ENCODE measurements at places on chromosomes 1 and 21. TPM values are rescaled to one million over a fixed set of nuclear protein-coding genes. Genes with fewer than 3 reads are reported as not detected.

The CRB1 gene
- total RNA-seq, result 27.5 TPM

The CFAP74 gene
- total RNA-seq, result 0.47 TPM

DNA sequence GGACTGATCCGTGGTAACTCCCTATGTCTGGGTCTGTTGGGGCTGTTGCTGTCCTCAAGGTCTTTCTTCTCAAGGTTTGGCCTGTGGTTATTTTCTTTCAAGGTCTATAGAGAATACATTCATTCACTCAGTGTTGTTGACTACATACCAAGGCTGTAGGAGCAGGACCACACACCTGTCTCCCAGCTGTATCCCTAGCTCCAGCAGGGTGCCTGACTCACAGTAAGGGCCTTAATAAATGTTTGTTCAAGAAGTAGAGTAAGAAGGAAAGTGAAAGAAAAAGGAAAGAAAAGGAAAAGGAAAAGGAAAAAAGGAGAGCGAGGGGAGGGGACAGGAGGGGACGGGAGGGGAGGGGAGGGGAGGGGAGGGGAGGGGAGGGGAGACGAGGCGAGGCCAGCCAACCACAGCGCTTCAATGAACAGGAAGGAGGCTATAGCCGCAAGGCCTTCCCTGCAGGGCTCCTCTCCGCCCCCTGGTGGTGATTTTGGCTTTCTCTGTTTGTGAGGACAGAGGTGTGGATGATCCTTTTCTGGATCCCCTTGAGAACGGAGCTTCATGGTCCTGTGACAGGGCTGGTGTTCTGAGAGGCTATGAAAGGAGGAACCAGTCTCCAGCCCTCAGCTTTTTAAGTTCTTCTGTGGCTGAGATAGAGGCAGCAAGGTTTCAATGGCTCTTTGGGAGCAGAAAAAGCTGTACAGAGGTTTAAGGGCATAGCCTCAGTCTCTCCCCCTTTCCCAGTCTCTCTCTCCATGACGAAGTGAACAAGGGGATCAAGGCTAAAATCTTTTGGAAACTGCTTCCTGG is 30.6 kb upstream of the LCE5A start:
- no peak for DNase-seq

DNA sequence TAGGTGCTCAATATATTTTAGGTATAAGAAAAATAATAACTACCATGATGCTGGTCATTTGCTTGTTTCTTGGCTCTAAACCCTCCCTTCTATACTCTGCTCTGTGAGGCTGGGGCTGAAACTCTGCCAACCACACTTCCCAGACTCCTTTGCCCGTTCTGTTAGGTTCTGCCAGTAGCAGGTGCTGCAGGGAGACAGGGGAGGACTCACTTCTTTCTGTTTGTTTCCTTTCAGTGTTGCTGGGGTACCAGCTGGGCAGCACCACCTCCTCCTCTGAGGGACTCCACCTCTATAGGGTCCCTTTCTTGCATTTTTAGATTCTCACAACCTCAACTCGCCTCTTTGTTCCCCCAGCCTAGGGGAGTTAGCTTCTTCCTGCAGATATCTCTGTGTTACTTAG is 17.0 kb upstream of the SH2D2A start:
- no peak for DNase-seq

- DNase-seq, result no peak
Observed at GRCh38 chr1:29900104-29900679, 663.9 kb downstream of the PTPRU start.

DNA sequence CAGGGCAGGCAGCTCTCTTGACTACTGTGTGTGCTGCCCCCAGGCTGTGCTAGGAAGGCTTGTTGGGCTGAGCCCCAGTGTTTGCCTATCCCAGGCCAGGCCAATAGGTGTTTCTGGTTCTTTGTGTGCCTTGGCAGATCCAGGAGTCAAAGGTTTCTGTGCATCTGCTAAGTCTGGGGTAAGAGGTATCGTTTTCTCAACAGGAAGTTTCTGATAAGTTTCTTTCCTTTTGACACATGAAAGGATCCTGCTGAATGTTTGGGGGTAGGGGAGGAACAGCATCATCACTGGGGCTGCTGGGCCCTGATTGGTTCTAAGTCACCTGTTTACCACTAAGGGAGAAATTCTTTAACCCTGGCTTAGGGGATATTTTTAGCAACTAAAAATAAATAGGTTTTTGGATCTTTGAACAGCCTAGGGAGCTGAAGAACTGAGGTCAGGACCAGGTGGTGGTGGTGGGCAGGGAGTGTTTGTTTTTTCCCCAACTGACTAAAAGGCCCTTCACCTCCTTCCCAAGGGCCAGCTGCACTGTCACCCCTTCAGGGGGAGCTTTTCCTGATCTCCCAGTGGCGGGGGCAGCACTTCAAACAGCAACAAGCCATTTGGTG is 85.1 kb downstream of the KCNN3 start:
- no peak for DNase-seq

The CDC42BPA gene
- 202 TPM for total RNA-seq

DNA sequence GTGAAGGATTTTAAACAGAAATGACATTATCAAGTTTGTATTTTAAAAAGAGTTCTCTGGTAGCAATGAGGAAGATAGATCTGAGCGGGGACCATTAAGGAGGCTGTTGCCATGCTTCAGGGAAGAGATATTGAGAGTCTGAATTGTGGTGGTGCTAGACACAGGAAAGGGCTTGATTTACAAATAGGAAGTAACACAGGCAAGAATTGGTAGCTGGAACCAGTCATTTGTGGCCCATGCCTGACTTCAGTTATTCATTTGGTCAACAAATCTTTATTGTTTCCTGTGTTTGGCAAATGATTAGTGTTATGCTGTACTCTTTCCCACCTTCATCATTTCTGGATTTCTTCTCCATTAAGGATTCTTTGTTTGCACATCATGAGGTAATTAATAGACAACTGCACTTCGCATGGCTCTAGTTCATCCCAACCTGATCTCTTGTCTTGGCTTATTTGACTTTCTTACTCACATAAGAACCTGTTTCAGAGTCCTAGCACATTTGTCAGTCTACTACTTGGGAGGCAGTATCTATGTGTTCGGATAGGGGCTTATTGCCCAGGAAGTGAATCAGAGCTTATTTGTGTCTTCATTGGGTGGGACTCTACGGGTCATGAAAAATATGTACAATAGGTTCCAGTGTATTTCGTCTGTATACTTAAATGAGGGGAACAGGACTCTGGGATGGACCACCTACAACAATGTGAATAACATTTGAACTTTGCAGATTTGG is 32.3 kb downstream of the EEIG2 start:
- no peak for DNase-seq

The ALX3 gene
- total RNA-seq, result 0.31 TPM

The CELA3A gene
- not detected for total RNA-seq

The DYRK1A gene
- total RNA-seq, result 174 TPM

The RGS13 gene
- total RNA-seq, result not detected

- DNase-seq, result no peak
Observed at GRCh38 chr1:192104852-192105251, 53.4 kb upstream of the RGS18 start.

GRCh38 chr1:204340081-204340889 is 19.4 kb downstream of the PLEKHA6 start:
- DNase-seq, result no peak

GRCh38 chr1:19731311-19731821 is 66.7 kb downstream of the HTR6 start:
- no peak for DNase-seq

The CHI3L2 gene
- 0.47 TPM for total RNA-seq

GRCh38 chr1:61674221-61674620 is 50.7 kb downstream of the TM2D1 start:
- DNase-seq, result no peak
